ENCODE measurements at places on chromosomes 7 and 10. TPM values are rescaled to one million over a fixed set of nuclear protein-coding genes. Genes with fewer than 3 reads are reported as not detected.

GRCh38 chr10:47158116-47159071 lies 141.6 kb upstream of the GDF10 start:
- no peak for DNase-seq

DNA sequence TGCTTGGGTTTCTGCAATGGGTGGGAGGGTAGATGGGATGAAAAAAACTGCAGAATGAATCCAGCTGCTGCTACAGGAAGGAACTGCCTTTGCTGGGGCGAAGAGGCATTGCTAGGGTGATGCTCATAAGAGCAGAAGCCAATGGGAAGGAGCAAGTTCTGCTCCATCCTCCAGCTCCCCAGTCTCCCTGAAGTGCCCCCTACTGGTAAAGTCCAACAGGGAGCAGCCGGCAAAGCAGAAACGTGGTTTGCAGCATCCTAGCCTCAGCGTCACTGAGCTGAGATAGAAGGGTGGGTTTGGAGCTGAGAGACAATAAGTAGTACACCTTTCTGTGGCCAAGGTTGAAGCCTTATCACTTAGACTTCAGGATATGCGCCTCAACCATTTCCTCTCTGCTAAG lies 220.5 kb downstream of the CCSER2 start:
- DNase-seq: no peak

DNA sequence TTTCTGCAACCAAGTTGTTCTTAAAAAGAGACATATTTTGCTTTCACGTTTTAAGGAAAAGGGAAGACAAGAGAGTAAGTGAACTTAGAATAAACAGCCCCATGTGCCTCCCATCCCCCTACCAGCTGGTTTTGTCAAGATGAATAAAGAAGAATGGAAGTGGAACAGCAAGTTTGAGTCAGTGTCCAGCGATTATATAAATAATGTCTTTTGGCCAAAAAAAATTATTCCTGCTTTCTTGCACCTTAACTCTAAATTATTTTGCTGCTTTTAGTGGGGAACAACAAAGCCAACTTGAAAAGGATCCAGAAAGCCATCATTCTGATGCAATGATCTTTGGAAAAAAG lies 82.4 kb upstream of the TRIL start:
- DNase-seq: no peak

GRCh38 chr10:35349389-35349915 lies 13.1 kb downstream of the CCNY start:
- DNase-seq: no peak

GRCh38 chr7:43096875-43097274 lies 15.6 kb upstream of the HECW1 start:
- no peak for DNase-seq

GRCh38 chr10:44385026-44385695 lies at the start of gene CXCL12:
Gene CXCL12, minus strand, starts transcription at chr10:44385097. Its CDS starts 92 bp downstream, at chr10:44385005.
- DNase-seq: no peak

GRCh38 chr10:112283100-112283499 lies at the start of gene TECTB:
Gene TECTB, plus strand, starts transcription at chr10:112283400. Its CDS starts 335 bp downstream, at chr10:112283735.
- no peak for DNase-seq

GRCh38 chr7:47720141-47720906 lies 138.4 kb upstream of the TNS3 start:
- no peak for DNase-seq

- no peak for DNase-seq
Measured at GRCh38 chr7:96236198-96237039, 85.5 kb downstream of the SLC25A13 start.

DNA sequence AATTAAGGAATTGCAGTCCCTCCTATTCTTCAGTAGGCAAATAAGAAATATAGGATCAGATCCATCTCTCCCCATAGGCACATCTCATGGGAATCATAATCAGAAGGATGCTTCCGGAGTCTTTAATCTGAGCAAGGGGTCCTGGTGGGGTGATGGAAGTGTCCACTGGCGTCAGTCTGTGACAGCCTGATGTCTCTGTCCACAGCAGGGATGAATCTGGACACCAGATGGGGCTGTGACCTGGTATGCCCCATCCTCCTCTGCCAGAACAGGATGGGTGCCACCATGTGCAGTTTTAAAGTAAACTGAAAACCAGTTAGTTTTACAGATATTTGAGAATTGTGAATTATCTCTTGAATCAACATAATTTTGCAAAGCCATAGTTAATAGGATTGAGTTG lies 148.7 kb downstream of the C1GALT1 start:
- DNase-seq: no peak

GRCh38 chr7:19030281-19030680 lies 87.2 kb downstream of the TWIST1 start:
- no peak for DNase-seq

DNA sequence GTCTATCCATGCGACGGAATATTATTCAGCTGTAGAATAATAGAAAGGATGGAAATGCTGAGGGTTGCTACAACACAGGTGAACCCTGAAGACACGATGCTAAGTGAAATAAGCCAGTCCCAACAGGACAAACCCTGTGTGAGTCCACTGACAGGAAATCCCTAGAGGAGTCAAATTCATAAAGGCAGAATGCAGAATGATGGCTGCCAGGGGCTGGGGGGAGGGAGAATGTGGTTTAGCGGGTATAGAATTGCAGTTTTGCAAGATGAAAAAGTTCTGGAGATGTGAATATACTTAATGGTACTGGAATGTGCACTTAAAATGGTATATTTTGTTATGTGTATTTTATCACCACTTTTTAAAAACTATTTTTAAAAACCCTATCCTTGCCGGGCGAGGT lies 36.9 kb upstream of the DOCK1 start:
- DNase-seq: no peak

- no peak for DNase-seq
Measured at GRCh38 chr7:50543776-50544442, 21.3 kb downstream of the DDC start.

- DNase-seq: no peak
Measured at GRCh38 chr7:139838276-139838675, 9.2 kb downstream of the TBXAS1 start.

DNA sequence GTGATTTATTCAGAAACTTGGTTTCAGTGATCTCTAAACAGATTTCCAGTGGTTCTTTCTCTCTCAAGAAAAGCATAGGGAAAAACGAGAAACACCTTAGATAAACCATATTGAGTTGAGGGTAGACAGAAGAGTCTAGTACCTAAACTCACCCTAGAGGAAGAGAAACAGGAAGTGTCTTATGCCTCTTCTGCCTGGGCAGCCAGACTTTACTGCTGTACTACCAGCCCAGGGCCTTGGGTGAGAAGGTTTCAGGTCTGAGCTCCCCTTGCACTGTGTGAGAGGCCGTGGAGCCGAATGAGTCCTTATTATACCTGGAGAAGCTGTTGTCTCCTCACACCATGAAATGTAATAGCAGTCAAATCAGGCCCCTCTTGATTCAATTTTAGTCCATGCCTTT lies 18.2 kb downstream of the HIF1AN start:
- DNase-seq: no peak

DNA sequence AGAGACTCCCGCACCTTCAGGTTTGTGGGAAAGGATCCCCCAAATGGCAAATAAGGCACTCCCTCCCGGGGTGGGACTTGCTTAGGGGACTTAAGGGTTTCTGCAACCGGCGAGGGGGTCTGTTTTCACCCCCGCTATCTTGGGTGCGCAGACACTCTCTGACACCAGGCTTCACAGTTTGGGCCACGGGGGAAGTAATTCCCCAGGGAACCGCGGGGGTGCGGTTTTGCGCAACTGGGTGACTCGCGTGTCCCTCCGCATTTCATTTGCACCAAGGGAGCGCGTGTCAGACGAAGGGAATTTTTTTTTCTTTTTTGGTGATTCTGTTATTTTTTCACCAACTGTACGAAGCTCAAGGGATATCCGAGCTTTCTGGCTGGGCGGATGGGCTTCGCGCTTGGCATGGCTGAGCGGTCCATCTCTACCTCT lies 1.7 kb downstream of the GRM8 start:
- peak; percentile 2 for DNase-seq

DNA sequence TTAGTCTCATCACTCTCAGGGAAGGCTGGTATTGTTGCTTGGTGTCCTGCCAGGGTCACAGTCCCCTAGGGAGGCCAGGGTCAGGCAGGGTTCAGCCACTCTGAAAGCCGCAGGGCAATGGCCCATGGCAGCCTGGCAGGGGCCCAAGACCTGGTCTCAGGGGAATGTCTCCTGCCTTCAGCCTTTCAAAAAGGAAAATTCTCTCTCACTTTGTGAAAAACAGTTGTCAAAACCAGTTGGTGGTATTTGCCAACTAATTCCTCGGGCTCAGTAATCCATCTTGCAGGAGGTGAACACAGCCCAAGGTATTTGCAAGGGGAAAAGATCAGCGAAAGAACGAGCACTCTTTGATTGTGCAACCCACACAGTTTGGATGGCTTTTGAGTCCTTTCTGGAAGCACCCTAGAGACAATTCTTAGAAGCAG lies 101.5 kb downstream of the JCAD start:
- no peak for DNase-seq

DNA sequence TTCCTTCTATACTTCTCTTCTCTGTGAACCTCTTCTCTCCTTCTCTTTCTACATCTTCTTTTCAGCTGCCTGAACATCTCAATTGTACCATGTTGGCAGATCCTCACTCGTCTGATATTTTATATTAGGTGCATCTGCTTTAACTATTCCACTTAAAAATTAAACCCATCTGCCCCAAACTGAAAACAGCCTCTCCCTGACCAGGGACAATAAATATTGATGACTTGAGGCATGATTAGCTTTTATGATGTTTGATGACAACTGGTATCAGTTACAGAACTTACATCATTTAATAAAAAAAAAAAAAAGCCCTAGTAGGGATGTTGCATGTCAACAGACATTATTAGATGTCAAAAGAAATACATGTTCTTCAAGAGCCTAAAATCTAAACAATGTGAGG lies 79.8 kb upstream of the HABP2 start:
- no peak for DNase-seq

- DNase-seq: no peak
Measured at GRCh38 chr10:29553544-29554250, 81.1 kb downstream of the SVIL start.

GRCh38 chr10:114576132-114576487 lies 82.0 kb downstream of the ABLIM1 start:
- DNase-seq: no peak

- no peak for DNase-seq
Measured at GRCh38 chr10:14926061-14926470, 27.8 kb downstream of the DCLRE1C start.

GRCh38 chr10:1412531-1413189 lies 324.7 kb downstream of the ADARB2 start:
- no peak for DNase-seq

GRCh38 chr7:4226524-4226882 lies 455.6 kb upstream of the FOXK1 start:
- no peak for DNase-seq

GRCh38 chr7:13077466-13077865 lies 390.0 kb downstream of the ARL4A start:
- no peak for DNase-seq

DNA sequence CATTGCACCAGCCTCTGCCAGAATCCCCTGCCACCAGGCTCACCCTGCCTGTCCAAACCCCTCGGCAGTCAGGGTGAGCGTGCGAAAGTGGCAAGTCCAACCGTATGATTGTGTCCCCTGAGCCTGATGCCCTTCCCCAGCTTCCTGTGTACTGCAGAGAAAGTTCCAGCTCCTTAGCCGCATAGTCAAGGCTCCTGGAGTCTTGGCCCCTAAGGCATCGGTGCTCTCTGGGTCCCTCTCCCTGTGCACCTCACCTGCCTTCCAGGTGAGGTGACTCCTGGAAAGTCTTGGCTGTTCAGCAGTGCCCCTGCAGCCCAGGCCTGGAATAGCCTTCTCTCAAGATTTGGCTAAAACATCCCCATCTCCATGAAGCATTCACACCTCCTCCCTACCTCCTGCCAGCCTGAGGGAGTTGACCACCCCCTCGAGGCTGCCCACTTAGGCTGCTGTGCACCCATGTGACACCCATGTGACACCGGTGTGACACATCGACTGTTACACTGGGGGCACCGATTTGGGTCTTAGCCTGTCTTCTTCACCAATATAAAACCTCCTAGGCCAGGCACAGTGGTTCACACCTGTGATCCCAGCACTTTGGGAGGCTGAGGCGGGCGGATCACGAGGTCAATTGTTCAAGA lies 56.1 kb upstream of the ELN start:
- DNase-seq: no peak

- DNase-seq: no peak
Measured at GRCh38 chr7:8221567-8221966, 40.4 kb downstream of the ICA1 start.

GRCh38 chr10:103502849-103503660 lies 9.6 kb downstream of the NEURL1 start:
- no peak for DNase-seq

GRCh38 chr10:12973149-12973718 lies 28.3 kb downstream of the CCDC3 start:
- DNase-seq: no peak

- peak; percentile 19 for DNase-seq
Measured at GRCh38 chr7:105885387-105886111, 9.2 kb upstream of the ATXN7L1 start.

- no peak for DNase-seq
Measured at GRCh38 chr7:7989616-7990440, 21.2 kb downstream of the GLCCI1 start.

DNA sequence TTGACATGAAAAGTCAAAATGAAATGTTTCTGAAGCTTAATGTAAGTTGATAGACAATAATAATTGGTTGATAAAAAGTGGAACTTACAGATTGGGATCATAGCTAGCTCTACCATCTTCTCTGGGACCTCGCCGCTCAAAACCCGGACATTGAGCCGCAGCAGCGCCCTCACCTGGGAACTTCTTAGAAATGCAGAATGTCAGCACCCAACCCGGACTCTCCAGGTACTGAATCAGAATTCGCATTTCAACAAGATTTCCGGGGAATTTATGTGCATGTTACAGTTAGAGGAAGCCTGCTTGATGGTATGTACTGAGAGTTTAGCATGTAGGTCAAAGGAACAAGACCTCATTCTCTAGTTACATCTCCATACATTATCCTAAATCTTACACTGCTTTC lies 36.7 kb upstream of the ABLIM1 start:
- DNase-seq: peak; percentile 50

HMX3 gene
- total RNA-seq: 0.45 TPM

PLEKHA1 gene
- 17.0 TPM for total RNA-seq

GIMAP1 gene
- 9.3 TPM for total RNA-seq

MCM10 gene
- 65.4 TPM for total RNA-seq

NCF1 gene
- total RNA-seq: 2.2 TPM

TMEM176A gene
- not detected for total RNA-seq

LANCL2 gene
- 10.8 TPM for total RNA-seq

PODXL gene
- 0.45 TPM for total RNA-seq

TSPAN33 gene
- 9.3 TPM for total RNA-seq

CEP55 gene
- 45.0 TPM for total RNA-seq

FGF8 gene
- not detected for total RNA-seq

TAS2R39 gene
- not detected for total RNA-seq

AEBP1 gene
- 30.4 TPM for total RNA-seq

MRLN gene
- not detected for total RNA-seq

TRIM74 gene
- total RNA-seq: not detected

KAZALD1 gene
- 0.90 TPM for total RNA-seq

WIPF3 gene
- total RNA-seq: not detected

DDC gene
- total RNA-seq: 0.36 TPM

Measured in activated CD8-positive, alpha-beta T cell treated with anti-CD3 and anti-CD28 coated beads for 36 hours (primary cell).